Muscle of back (tissue), 13 donors: ENCODE measurements at places on chromosomes 13 and 19.

GRCh38 chr13:110329258-110329657, 22.2 kb downstream of the COL4A2 start:
- no peak for DNase-seq

- DNase-seq, result no peak
Observed at GRCh38 chr19:40277356-40278059, 7.6 kb downstream of the AKT2 start.

- no peak for DNase-seq
Observed at GRCh38 chr19:46783670-46784069, 4.7 kb downstream of the SLC1A5 start.

- DNase-seq, result no peak
Observed at GRCh38 chr19:39942366-39942730, 7.9 kb upstream of the FCGBP start.

GRCh38 chr13:97124915-97125809, 97.0 kb upstream of the MBNL2 start:
- DNase-seq, result peak; percentile 81

GRCh38 chr13:94712812-94713560, 641 bp upstream of the SOX21 start:
- DNase-seq, result no peak

DNA sequence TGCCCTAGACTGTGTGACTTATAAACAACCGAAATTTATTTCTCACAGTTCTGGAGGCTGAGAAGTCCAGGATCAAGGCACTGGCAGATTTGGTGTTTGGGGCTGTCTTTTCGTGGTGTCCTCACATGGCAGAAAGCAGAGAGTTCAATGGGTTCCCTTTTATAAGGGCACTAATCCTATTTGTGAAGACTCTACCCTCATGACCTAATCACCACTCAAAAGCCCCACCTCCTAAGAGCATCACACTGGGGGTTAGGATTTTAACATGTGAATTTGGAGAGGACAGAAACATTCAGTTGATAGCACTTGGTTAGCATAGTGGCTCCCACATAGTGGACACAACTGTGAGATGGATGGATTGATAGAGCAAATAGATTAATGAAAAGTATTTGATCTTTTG, 21.5 kb upstream of the GPR18 start:
- no peak for DNase-seq

- no peak for DNase-seq
Observed at GRCh38 chr13:99967869-99968520, 3.6 kb downstream of the ZIC5 start.

DNA sequence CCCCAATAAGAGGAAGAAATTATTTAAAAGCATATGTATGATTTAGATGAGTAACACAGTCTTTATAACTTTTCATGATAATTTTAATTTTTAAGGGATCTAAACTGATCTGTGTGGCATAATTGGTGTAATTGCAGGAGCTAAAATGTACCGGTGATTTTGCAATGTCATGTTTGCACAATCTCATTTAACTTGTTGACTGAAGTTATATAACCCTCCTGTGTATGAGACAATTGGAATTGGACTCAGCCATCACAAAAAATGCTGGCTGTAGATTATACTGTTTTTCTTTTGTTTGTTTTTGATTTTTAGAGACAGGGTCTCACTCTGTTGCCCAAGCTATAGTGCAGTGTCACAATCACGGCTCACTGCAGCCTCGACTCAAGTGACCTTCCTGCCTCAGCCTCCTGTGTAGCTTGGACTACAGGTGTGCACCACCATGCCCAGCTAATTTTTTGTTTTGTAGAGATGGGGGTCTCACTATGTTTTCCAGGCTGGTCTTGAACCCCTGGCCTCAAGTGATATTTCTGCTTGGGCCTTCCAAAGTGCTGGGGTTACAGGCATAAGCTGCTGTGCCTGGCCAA, 26.1 kb downstream of the FGF9 start:
- DNase-seq, result no peak

- DNase-seq, result no peak
Observed at GRCh38 chr19:29278716-29279115, 65.8 kb upstream of the UQCRFS1 start.

DNA sequence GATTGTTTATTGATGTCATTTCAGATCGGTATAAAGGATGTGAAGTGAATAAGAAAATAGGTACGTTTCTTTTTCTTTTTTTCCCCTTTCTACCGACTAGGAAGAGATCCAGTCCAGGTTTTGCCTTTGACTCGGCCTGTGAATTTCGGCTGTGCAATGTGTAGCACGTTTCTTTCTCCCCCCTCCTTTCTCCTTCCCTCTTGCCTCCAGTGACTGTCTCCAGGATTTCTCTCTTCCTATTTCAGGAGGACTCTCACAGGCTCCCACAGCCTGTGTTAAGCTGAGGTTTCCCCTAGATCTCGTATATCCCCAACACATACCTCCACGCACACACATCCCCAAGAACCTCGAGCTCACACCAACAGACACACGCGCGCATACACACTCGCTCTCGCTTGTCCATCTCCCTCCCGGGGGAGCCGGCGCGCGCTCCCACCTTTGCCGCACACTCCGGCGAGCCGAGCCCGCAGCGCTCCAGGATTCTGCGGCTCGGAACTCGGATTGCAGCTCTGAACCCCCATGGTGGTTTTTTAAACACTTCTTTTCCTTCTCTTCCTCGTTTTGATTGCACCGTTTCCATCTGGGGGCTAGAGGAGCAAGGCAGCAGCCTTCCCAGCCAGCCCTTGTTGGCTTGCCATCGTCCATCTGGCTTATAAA, at the start of gene GPC6:
GPC6 (plus strand) TSS at position 185 of the 657 bp plus-strand sequence.
- peak; percentile 95 for DNase-seq

DNA sequence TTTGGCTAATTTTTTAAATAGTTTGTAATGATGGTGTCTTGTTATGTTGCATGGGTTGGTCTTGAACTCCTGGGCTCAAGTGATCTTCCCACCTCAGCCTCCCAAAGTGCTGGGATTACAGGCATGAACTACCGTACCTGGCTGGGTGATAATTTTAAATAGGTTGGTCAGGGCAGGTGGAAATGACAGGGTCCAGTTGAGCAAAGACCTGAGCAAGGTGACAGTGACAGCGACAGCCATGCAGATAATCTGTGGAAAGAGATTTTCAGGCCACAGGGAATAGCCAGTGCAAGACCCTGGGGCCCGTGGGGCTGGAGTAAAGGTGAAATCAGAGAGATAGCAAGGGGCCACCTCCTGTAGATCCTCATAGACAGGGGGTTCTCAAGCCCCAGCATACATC, 3.5 kb downstream of the SPACA6 start:
- no peak for DNase-seq

DNA sequence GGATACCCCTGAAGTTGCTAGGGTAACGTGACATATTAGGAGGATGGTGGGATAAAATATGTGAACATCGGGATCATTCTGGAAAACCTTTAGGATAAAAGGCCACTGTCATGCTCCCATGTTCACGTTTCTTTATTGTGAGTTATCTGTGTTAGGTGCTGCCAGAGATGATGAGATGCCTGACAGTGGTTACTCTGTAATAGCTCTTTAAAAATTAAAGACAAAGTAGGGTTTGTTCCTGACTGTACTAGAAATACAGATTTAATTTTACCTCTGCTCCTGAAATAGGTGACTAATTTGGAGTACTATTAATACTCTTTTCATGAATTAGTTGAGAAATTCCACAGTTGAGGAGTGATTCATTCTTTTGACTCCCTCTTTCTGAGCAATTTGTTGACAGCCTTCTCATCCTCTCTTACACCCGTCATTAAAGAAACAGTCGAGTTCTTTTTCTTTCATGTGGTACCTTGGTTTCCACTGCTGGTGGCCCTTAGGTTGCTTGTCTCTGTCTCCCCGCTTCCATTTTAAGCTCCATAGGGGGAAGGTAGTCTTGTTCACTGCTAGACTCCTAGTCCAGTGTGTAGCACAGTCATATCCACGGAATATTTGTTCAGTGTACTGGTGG, 28.4 kb downstream of the SAE1 start:
- DNase-seq, result no peak

DNA sequence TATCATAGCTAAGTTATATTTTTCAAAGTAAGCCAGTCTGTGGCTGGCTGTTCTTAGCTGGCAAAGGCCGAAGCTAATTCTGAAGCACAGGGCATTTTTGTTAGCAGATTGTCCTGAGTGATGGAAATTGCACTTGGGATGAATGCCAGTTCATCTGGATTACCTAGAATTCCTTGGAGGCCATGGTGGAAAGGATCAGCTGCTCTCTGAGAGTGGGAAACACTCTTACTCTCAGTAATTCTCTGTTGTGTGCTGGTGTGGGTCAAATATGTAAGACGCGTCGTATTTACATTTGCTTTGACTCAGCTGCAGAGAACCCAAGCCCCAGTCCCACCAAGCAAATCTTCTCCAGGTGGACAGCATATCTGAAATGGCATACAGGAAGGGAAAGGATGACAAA, 60.7 kb upstream of the C1QTNF9B start:
- DNase-seq, result no peak

DNA sequence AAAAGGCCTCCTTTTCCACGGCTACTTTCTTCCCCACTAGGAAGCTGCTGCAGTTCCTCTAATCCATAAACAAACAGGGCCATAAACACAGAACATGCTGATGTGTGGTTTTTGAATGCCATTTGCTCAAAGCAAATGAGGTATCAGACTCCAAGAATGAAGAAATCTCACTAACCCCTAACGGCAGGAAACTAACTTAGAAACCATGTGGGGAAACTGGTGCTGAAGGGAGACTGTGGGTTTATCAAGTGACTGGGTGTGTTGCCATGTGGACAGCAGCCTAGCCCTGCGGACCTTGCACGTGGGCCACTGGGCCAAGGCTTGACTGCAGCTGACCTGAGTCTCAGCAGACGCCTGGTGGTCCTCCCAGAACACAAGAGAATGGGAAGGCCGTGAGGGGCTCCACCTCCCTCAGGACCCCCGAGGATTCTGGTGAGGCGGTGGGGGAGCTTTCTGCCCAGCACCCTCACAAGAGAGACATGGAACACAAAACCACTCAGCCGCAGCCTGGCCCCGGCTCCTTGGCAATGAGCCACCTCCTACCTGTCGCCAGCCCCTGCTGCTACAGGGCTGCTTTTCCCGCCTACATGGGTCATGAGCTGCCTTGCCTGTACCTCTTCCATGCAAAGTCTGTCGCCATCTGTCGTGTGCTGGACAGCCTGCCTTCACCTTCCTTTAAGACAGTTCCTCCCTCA, 10.6 kb downstream of the SLC15A1 start:
- no peak for DNase-seq

DNA sequence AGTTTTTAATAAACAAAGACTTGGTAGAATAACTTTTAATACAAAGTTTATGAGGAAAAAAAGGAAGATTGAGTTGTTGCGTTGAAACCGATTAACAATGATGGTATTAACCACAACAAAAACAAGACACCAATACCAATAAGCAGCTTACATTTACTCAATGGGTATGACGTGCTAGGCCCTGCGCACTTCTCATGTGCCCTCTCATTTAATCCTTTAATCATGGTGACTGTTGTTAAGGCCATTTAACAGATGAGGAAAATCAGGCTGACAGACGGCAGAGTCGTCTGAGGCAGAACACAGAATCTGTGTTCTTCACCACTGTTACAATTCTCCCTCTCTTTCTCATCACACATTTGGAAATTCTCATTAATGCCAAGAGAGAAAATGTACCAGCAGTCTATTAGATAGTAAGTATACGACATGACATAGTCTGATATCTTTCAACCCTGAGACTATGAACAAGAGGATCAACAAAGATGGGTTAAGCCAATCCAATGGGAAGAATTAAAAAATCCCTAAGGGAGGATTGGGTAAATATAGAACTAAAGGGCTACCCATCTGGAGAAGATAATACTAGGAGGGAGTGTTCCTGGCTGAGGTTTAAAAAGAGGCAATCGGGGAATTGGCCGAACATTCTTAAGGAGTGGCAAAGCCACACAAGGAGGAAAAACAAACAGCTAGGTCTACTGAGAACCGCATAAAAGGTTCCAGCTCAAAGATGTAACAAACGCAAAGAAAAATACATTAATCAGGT, 54.0 kb downstream of the DOCK9 start:
- no peak for DNase-seq

DNA sequence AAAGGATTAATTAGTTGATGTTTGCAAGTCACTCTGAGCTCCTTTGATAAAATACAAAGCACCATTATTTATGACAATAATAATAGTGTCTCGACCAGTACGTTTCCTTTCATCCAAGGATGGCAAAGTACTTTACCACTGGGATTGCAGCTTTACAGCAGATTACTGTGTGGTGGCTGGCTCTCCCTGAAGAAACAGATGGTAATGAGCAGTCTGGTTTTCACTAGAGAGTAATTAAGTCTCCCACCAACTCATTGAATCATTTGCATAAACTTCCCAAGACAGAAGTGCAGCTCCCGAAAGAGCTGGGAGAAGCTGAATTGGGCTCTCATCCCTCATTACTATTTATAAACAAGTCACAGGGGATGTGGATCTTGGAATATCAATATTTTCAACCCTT, 48.7 kb downstream of the KLF5 start:
- DNase-seq, result no peak

- peak; percentile 83 for DNase-seq
Observed at GRCh38 chr19:639253-640160, at the start of gene FGF22. Gene FGF22, plus strand, starts transcription at chr19:639879. Its CDS starts 47 bp downstream, at chr19:639926.

GRCh38 chr13:108176685-108177274, 38.6 kb downstream of the LIG4 start:
- no peak for DNase-seq

DNA sequence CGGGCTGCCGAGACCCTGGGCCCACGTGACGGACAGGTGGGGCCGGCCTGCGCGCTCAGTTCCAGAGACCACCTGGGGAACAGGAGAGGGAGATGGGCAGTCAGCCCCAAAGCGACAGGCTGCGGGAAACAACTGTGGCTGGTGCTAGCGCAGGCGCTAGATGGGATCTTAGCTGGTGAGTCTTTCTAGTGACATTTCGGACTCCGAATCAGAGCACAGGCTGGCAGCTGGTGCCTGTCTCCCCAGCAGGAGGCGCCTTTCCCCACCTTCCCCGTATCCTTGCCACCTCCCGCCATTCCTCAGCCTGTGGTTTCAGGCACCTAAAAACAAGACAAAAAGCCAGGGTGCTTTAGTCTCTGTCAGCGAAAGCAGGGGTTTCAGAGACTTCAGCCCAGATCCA, 19.4 kb upstream of the RANBP3 start:
- no peak for DNase-seq

DNA sequence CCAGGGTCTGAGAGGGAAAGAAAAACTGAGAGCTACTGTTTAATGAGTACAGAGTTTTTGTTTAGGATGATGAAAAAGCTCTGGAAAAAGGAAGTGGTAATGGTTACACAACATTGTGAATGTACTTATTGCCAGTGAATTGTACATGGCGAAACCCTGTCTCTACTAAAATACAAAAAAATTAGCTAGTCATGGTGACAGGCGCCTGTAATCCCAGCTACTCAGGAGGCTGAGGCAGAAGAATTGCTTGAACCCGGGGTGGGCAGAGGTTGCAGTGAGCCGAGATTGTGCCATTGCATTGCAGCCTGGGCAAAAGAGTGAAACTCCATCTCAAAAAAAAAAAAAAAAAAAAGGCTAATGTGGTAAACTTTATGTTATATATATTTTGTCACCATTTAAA, 96.3 kb downstream of the VWA8 start:
- DNase-seq, result no peak
